Activated naive CD4-positive, alpha-beta T cell treated with anti-CD3 and anti-CD28 coated beads, Interleukin-2, amount 50 U/mL, for 72 hours (primary cell): ENCODE measurements at places on chromosomes 4 and X. TPM values are rescaled to one million over a fixed set of nuclear protein-coding genes. Genes with fewer than 3 reads are reported as not detected.

Gene ERAS
- 0.23 TPM for total RNA-seq

- no peak for DNase-seq
These were observed 13.9 kb downstream of the RP2 start for GRCh38 chrX:46850771-46851170.

Gene CXXC4
- not detected for total RNA-seq

- DNase-seq: no peak
These were observed 297.3 kb downstream of the GUCY2F start for GRCh38 chrX:109184506-109185139.

- DNase-seq: no peak
These were observed 15.0 kb upstream of the MTNR1A start for GRCh38 chr4:186570193-186570996.

GRCh38 chr4:125388613-125389012 lies 73.9 kb downstream of the FAT4 start:
- DNase-seq: no peak
